Esophagus muscularis mucosa (tissue), 4 donors: ENCODE measurements at places on chromosomes 7 and 10. TPM values are rescaled to one million over a fixed set of nuclear protein-coding genes. Genes with fewer than 3 reads are reported as not detected.

DNA sequence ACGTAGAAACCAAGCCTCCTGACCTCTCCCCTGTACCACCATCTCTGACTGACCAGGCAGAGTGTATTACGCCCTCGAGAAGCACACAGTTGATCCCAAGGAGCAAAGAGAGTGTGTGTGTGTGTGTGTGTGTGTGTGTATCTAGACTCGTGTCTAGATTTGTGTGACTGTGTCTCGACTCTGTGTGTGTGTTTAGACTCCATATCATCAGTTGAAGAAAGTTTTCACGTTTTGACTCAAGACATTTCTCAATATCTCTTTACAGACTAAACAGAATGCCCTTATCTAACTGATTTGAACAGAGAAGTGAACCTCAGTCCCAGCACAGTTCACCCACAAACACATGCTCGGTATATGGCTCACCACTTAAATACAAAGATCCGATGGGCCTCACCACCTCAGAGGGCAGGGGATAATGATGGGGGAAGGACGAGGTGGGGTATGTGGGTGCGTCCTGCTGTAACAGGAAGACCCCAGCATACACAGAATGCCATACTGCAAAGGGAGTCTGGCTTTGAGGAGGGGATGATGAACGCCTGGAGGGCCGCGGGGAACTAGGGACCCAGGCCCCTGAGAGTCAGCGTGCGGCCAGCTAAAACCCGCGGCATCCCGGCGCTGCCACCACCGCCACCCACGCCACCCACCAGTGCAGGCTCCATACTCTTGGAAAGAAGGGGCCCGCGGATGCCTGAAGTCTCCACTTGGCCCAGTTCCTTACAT is 780 bp downstream of the ALDH18A1 start:
- peak overlapping the region; percentile 79 for H3K27ac ChIP-seq
- H3K4me3 ChIP-seq, result peak overlapping the region; percentile 84
- peaks cover 23% of the 10 kb centered on the region for H3K36me3 ChIP-seq
- H3K27me3 ChIP-seq, result no peaks in the 10 kb centered on the region
- H3K4me1 ChIP-seq, result peaks cover 27% of the 10 kb centered on the region
- peak; percentile 62 for DNase-seq

GRCh38 chr10:11658801-11659368 is 47.4 kb upstream of the USP6NL start:
- H3K27me3 ChIP-seq, result no peaks in the 10 kb centered on the region
- H3K36me3 ChIP-seq, result no peaks in the 10 kb centered on the region
- peaks cover 5% of the 10 kb centered on the region for H3K4me1 ChIP-seq

- no peak overlapping the region for H3K27ac ChIP-seq
- no peaks in the 10 kb centered on the region for H3K4me1 ChIP-seq
- H3K36me3 ChIP-seq, result no peaks in the 10 kb centered on the region
- H3K27me3 ChIP-seq, result no peaks in the 10 kb centered on the region
- DNase-seq, result no peak
Measured at GRCh38 chr7:142357953-142358520, 100.2 kb upstream of the PRSS58 start.

AKR1C8 gene
- total RNA-seq, result not detected

GRCh38 chr7:13017881-13018280 is 330.4 kb downstream of the ARL4A start:
- H3K4me3 ChIP-seq, result no peak overlapping the region
- H3K27ac ChIP-seq, result no peak overlapping the region
- H3K36me3 ChIP-seq, result no peaks in the 10 kb centered on the region
- no peaks in the 10 kb centered on the region for H3K27me3 ChIP-seq
- DNase-seq, result no peak

TAS2R5 gene
- total RNA-seq, result 0.58 TPM

- H3K27ac ChIP-seq, result no peak overlapping the region
- H3K36me3 ChIP-seq, result peaks cover 33% of the 10 kb centered on the region
- peak; percentile 74 for DNase-seq
- no peaks in the 10 kb centered on the region for H3K27me3 ChIP-seq
- no peak overlapping the region for H3K4me3 ChIP-seq
Measured at GRCh38 chr10:100148353-100149211, 37.2 kb downstream of the ERLIN1 start.

AS3MT gene
- total RNA-seq, result 5.1 TPM

LAMB4 gene
- not detected for total RNA-seq

DNA sequence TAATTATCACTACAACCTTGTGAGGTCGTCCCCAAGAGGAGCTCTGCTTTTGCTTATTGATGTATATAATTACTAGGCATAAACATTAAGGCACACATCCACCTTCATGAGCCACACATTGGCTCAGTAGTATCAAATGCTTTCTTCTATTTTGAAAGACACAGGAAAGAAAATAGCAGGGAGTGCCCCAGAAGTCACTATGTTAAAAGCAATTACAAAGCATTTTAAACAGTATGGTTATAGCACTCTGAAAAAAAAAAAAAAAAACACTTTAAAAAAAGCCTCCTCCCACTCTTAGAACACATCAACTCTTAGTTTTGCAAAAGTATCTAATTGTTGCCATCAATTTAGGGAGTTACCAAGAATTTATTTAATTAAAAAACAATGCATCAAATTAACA is 474.2 kb downstream of the PARD3 start:
- H3K27ac ChIP-seq, result no peak overlapping the region
- no peak overlapping the region for H3K4me3 ChIP-seq
- H3K4me1 ChIP-seq, result peaks cover 20% of the 10 kb centered on the region
- H3K27me3 ChIP-seq, result no peaks in the 10 kb centered on the region
- no peaks in the 10 kb centered on the region for H3K36me3 ChIP-seq
- DNase-seq, result no peak

DNA sequence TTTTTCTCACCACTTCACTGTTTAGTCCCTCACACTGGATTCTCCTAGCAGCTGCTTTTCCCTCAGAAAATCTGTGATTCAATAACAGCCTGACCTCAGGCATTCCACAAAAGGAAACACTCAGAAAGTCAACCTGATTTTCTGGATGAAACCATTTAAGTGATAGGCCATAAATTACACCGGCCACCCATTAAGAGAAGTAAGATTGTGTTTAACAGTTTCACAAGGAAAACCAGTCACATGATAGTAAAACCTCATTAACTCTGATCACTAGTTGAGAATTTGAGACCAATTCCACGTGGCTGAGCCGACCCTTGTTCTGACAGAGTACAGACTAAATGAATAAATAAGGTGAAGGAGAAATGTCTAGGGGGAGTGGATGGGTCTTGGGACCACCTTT is 7.7 kb downstream of the GRM8 start:
- H3K4me3 ChIP-seq, result no peak overlapping the region
- H3K27me3 ChIP-seq, result no peaks in the 10 kb centered on the region
- H3K36me3 ChIP-seq, result no peaks in the 10 kb centered on the region
- no peak overlapping the region for H3K27ac ChIP-seq
- no peak for DNase-seq

DNA sequence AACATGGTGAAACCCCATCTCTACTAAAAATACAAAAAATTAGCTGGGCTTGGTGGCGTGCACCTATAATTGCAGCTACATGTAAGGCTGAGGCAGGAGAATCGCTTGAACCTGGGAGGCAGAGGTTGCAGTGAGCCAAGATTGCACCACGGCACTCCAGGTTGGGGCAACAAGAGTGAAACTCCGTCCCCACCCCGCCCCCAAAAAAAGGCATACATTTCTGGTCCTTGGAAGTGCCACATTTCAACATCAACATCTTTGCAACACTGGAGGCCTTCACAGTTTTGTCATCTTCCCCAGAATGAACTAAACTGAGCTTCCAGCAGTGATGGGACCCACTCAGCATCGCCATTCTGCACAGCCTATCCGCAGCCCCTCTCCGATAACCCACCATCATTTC is 36.6 kb downstream of the FAM53B start:
- peaks cover 87% of the 10 kb centered on the region for H3K4me1 ChIP-seq
- DNase-seq, result no peak
- H3K36me3 ChIP-seq, result no peaks in the 10 kb centered on the region
- H3K27ac ChIP-seq, result peak overlapping the region; percentile 86
- no peak overlapping the region for H3K4me3 ChIP-seq

TIMM23 gene
- total RNA-seq, result 66.9 TPM

- H3K4me3 ChIP-seq, result no peak overlapping the region
- H3K36me3 ChIP-seq, result no peaks in the 10 kb centered on the region
Measured at GRCh38 chr10:69869291-69869961, 67.7 kb downstream of the COL13A1 start.

TBX20 gene
- not detected for total RNA-seq

GRCh38 chr7:66256281-66256680 is 51.1 kb downstream of the TPST1 start:
- no peaks in the 10 kb centered on the region for H3K36me3 ChIP-seq
- H3K4me1 ChIP-seq, result peaks cover 12% of the 10 kb centered on the region
- DNase-seq, result no peak
- H3K27ac ChIP-seq, result no peak overlapping the region

DNA sequence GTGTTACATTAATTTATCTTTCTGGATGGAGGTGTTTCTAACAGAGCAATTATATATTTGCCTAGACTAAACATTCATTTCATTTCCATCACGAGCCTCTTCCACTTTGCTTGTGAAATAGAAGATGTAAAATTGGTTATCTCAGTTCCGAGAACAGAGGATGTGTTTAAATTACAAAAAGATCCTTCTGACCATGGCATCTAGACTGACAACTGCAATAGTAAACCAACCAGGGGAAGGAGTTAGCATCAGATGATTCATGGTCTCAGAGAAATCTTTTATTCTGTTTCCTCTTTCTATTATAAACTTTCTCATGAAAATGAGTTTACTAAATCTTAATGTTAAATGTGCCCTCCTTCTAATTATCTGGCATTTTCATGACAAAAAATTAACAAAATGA is 149.8 kb upstream of the WDR11 start:
- H3K27ac ChIP-seq, result no peak overlapping the region
- H3K36me3 ChIP-seq, result no peaks in the 10 kb centered on the region
- DNase-seq, result no peak
- no peaks in the 10 kb centered on the region for H3K4me1 ChIP-seq
- no peak overlapping the region for H3K4me3 ChIP-seq

GRCh38 chr7:158236400-158236799 is 351.2 kb downstream of the PTPRN2 start:
- H3K27ac ChIP-seq, result no peak overlapping the region
- no peaks in the 10 kb centered on the region for H3K36me3 ChIP-seq
- H3K4me1 ChIP-seq, result no peaks in the 10 kb centered on the region
- peak; percentile 88 for DNase-seq
- H3K4me3 ChIP-seq, result no peak overlapping the region

DNA sequence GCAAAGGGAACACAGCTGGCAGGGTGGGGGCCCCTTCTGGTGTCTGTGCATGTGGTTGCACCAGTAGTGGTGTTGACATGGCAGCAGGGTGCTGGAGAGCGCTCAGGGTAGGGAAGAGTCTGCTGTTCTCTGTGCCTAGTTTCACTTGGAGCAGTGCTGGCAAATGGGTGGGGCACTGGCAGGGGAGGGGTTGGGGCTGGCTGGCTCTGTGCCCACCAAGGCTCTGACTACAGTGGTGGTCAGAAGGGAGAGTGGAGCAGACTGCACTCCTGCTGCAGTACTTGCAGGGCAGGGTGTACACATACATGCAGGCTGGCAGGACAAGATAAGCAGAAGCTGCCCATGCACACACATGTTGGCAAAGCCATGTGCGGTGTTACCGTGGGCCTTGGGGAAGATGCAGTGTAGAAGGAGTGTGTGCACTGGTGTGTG is 18.2 kb downstream of the FAM25A start:
- H3K36me3 ChIP-seq, result no peaks in the 10 kb centered on the region
- H3K27ac ChIP-seq, result no peak overlapping the region
- H3K4me1 ChIP-seq, result no peaks in the 10 kb centered on the region
- H3K4me3 ChIP-seq, result no peak overlapping the region
- no peaks in the 10 kb centered on the region for H3K27me3 ChIP-seq

DNA sequence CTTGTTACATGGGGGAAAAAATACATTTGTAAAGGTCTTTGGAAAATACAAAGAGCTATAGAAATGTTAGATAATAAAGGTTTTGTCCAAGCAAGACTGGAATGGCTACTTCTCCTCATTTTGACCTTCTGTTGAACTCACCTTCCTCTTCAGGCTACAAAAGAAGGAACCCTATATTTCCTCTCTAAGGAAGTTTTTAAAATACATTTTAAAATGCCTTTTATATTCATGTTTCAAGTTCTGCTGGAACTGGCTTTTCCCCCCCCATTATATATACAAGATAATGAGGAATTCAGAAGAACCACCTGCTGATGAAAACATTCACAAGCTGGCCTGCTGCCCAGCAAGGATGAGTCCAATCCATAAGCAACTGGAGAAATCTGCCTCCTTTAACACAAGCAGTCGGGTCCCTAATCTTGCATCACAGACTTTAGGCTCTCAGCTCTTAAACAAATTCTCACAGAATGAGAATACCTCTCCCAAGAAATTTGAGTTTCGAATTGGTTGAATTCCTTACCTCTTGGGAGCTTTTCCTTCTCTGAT is 44.6 kb downstream of the MTERF1 start:
- H3K4me3 ChIP-seq, result no peak overlapping the region
- H3K36me3 ChIP-seq, result no peaks in the 10 kb centered on the region
- no peaks in the 10 kb centered on the region for H3K27me3 ChIP-seq
- no peak overlapping the region for H3K27ac ChIP-seq
- DNase-seq, result no peak
